ENCODE measurements at places on chromosomes 5 and 9.

GRCh38 chr9:94654165-94654894 lies 15.0 kb upstream of the FBP1 start:
- DNase-seq, result no peak

DNA sequence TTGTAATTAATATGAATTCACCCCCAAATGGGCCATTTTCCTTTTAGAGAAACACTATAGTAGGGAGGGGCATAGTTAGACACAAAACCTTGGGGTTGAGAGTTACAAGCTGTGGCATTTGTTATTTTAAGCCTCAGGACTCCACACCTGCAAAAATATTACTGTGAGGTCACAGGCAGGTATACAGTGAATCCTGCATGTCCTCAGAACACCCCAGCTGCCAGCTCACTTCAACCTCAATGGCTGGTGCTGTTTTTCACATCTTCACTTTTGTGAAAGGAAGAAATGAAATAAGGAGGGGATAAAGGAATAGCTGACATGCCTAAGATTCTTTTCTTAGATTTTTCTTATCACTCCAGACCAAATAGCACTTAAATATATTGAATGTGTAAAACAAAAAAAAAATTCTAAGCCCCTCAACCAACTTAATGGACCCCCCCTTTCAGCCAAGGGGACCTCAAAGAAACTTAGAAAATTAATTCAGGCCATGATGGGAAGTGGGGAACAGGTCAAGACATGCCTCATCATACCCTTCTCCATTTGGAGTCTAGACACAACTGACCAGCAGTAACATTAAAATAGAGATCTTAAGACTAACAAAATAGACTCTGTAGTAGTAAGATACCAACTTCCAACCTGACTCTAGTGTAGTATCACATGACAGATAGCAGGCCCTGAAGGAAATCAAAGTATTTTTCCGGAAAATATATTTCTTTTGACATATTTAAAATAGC lies 9.2 kb downstream of the C9orf85 start:
- DNase-seq, result no peak

GRCh38 chr5:41870627-41871048 lies 413 bp upstream of the OXCT1 start:
- no peak for DNase-seq

GRCh38 chr9:116939614-116940013 lies 252.5 kb downstream of the TRIM32 start:
- no peak for DNase-seq

GRCh38 chr5:122494109-122494508 lies 182.1 kb downstream of the SNCAIP start:
- no peak for DNase-seq

- DNase-seq, result no peak
Measured at GRCh38 chr9:26357803-26358344, 534.7 kb downstream of the CAAP1 start.

- DNase-seq, result no peak
Measured at GRCh38 chr5:162699361-162699760, 631.8 kb downstream of the GABRG2 start.

Measured in H54 (cell line).